ENCODE measurements at places on chromosomes 16 and 17. TPM values are rescaled to one million over a fixed set of nuclear protein-coding genes. Genes with fewer than 3 reads are reported as not detected.

DNA sequence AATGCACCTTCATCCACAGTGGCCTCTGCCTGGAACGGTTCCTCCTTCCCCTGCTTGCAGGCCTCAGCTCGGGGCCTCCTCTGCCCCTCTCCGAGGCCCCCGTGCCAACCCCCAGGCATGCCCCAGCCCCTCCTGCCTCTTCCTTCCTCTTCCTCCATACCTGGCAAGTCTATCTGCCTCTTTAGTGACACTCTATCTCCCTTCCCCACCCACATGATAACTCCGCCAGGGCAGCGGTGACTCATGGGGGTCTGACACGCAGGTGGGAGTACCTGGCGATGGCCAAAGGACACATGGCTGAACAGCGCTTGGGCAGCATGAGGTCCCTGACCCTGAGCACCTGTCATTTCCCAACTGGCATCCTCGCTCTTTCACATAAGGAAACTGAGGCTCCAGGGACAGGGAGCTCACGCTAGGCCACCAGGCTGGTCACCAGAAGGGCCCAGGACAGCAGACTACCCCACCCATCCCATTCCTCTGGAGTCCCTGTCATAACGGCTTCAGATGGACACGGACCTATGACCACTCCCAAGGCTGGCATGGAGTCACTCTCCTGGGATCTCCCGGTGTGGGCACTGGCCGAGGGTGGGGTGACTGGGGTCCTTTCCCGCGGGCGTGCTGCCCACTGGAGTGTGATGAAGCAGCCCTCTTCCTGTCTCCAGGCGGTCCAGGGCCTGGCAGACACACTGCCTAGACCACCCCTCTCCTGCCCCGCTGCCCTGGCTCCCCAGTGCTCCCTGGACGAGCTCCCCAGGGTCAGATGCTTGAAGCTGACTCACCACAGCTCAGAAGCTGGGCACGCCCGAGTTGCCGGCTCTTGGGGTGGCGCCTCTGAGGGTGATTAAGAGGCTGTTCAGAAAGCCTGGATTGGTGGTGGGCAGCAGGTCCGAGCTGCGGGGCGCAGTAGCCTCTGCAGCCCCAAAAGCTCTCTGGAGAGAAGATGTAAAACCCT is 100.6 kb downstream of the ENGASE start:
- peak; percentile 5 for DNase-seq

DNA sequence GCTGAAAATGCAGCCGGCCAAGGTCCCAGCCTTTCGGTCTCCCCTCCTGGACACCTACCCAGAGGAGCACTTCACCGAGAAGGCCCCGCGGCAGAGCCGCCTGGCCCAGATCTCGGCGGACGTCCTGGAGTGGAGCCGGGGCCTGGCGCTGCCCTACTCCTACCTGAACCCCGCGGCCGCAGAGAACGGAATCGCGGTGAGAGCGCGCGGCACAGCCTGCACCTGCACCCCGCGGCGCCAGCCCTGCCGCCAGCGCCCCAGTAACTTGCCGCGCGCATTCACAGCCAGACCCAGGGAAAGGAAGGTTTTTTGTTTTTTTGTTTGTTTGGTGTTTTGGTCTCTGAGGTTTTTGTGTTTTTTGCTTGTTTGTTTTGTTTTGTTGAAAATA is 15.2 kb downstream of the ALOX12B start:
- DNase-seq = no peak

GRCh38 chr17:64162554-64162953 is 32.6 kb upstream of the ERN1 start:
- no peak for DNase-seq

DNA sequence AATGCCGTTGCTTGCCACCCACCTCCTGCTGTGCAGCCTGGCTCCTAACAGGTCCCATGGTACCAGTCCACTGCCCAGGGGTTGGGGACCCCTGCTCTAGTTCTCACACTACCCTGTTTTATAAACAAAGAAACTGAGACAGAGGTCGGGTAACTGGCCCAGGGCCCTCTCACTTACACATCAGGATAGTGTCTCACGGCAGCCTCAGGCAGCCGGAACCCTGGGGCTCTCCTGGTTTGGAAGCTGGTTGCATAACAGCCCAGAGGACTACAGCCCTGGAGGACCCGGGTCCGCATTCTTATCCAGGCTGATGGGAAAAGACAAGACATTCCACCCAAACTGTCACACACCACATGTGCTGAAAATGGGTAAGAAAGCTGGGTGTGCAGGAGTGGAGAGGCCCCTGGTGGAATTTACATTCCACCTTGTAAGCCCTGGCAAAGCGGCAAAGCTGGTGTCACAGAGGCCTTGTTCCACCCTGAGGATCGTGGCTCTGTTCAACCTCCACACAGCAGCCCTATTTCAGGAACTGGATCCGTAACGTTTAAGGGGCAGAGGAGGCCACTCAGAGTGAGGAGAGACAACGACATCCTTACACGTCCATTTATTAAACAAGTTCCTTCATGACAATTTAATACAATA is 9.8 kb downstream of the CMTM3 start:
- no peak for DNase-seq

- DNase-seq = no peak
Observed at GRCh38 chr17:2323629-2324314, 12.5 kb downstream of the TSR1 start.

GRCh38 chr16:51427085-51427484 is 276.0 kb upstream of the SALL1 start:
- no peak for DNase-seq

GRCh38 chr16:85225257-85225656 is 113.0 kb upstream of the CIBAR2 start:
- DNase-seq = no peak

DNA sequence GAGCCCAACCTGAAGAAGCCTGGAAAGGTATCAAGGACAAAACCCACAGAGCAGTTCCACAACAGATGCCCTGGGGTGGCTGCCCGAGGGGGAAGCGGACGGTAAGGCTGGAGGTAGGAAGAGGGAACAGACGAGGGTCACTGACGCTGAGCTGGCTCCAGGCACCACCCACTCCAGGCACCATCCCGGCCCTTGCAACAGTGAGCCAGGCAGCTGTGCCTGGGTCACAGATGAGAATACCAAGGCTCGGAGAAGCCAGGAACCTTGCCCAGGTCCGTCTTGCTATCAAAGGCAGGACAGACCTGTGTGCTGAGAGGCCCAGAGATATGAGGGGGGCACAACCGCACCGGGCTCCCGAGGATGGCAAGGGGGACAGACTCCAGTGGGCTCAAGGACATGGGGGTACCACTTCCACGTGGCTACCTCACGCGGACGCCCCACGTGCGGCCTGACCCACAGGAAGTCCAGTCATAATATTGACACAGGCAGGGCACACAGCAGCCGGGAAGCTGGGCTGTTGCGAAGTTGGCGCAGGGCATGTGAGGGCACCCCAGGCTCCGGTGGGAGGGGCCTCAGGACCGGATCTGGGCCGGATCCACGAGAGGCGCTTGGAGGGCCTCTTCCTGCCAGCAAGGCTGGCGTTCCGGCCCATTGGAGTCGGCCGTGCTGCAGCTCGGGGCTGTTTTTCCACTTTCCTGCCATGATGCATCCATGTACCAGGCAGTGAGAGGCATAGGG is 29.9 kb downstream of the PEMT start:
- DNase-seq = no peak

LRRC45 gene
- total RNA-seq = 17.6 TPM

SKA2 gene
- total RNA-seq = 147 TPM

AANAT gene
- total RNA-seq = not detected

SYCE1L gene
- total RNA-seq = not detected
